Activated CD8-positive, alpha-beta T cell treated with anti-CD3 and anti-CD28 coated beads, Interleukin-2, amount 10 ng/mL, durations not matched to agents 7 days and 5 days (primary cell): ENCODE measurements at places on chromosomes 2 and 18.

- no peak for DNase-seq
- H3K4me3 ChIP-seq: no peak overlapping the region
- H3K36me3 ChIP-seq: no peaks in the 10 kb centered on the region
Observed at GRCh38 chr2:56117764-56118163, 66.0 kb upstream of the CCDC85A start.

DNA sequence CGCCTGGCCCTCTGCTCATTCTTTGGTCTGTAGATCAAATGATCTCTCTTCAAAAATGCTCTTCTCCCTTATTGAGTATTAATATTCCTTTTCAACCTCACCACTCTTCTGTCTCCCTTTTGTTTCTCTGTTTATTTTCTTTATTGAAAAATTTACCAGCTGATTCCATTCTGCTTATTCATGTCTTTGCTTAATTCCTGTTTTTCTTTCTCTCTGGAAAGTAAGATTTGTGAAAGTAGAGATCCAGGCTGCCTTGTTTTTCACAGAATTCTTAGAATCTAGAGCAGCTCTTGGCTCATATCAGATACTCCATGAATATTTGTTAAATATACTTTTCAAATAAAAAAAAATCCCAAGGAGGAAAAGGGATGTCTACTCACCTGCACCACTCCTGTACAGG lies 157.0 kb downstream of the DOCK10 start:
- H3K4me3 ChIP-seq: no peak overlapping the region
- no peaks in the 10 kb centered on the region for H3K27me3 ChIP-seq
- peak overlapping the region; percentile 39 for H3K27ac ChIP-seq
- H3K36me3 ChIP-seq: peaks cover 88% of the 10 kb centered on the region
- no peak for DNase-seq

DNA sequence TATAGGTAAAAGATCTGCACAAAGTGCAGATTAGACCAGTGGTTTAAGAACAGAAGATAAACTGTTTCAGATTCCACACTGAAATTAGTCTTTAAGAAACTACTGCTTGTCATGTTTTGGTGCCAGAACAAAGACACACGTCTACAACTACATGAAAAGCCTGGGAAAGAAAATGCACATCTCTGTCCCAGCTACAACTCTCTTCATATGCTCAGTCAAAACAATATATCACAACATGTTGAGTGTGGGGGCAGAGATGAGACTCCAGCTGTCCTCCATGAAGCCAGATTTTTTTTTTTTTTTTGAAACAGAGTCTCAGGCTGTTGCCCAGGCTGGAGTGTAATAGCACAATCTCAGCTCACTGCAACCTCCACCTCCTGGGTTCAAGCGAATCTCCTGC lies 52.6 kb upstream of the BIN1 start:
- H3K27me3 ChIP-seq: peaks cover 2% of the 10 kb centered on the region
- H3K36me3 ChIP-seq: no peaks in the 10 kb centered on the region
- no peak for DNase-seq
- no peak overlapping the region for H3K27ac ChIP-seq
- H3K4me3 ChIP-seq: no peak overlapping the region
- no peaks in the 10 kb centered on the region for H3K4me1 ChIP-seq

GRCh38 chr2:232292395-232293154 lies 86.0 kb upstream of the ALPP start:
- H3K27ac ChIP-seq: peak overlapping the region; percentile 69
- DNase-seq: peak; percentile 77
- H3K4me3 ChIP-seq: no peak overlapping the region
- H3K27me3 ChIP-seq: no peaks in the 10 kb centered on the region
- no peaks in the 10 kb centered on the region for H3K36me3 ChIP-seq

- H3K4me3 ChIP-seq: no peak overlapping the region
- H3K36me3 ChIP-seq: peaks cover 13% of the 10 kb centered on the region
- peaks cover 33% of the 10 kb centered on the region for H3K4me1 ChIP-seq
- H3K27ac ChIP-seq: no peak overlapping the region
- no peak for DNase-seq
Observed at GRCh38 chr2:239341146-239341732, 59.6 kb downstream of the HDAC4 start.

GRCh38 chr18:45169610-45170009 lies 445.7 kb upstream of the SLC14A2 start:
- H3K27me3 ChIP-seq: peaks cover 7% of the 10 kb centered on the region
- H3K4me1 ChIP-seq: peaks cover 6% of the 10 kb centered on the region
- no peaks in the 10 kb centered on the region for H3K36me3 ChIP-seq
- H3K4me3 ChIP-seq: no peak overlapping the region
- DNase-seq: no peak

DNA sequence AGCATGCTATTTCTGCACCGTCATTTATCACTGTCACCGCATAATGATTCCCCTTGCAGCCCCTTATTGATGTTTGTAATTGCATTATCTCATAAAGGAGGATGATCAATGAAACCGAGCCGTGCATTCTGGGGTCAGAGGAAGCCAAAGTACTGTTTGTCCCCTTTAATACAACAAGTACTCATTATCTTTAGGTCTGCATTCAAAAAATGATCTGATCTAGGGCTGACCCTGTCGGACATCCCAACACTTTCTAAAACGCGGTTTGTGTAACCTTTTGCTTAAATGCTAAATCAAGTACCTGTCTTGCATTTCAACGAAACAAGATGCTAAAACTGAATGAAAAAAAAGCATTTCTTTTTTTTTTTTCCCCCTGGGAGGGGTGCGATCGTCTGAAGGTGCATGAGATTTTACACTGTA lies 143.8 kb downstream of the MEIS1 start:
- peaks cover 48% of the 10 kb centered on the region for H3K27me3 ChIP-seq
- H3K4me3 ChIP-seq: no peak overlapping the region
- H3K4me1 ChIP-seq: peaks cover 4% of the 10 kb centered on the region
- no peak overlapping the region for H3K27ac ChIP-seq

GRCh38 chr2:129464036-129464435 lies 515.4 kb upstream of the RAB6C start:
- H3K4me1 ChIP-seq: no peaks in the 10 kb centered on the region
- H3K27me3 ChIP-seq: no peaks in the 10 kb centered on the region
- no peak overlapping the region for H3K4me3 ChIP-seq
- no peak for DNase-seq
- H3K27ac ChIP-seq: no peak overlapping the region
- no peaks in the 10 kb centered on the region for H3K36me3 ChIP-seq

- peak overlapping the region; percentile 73 for H3K4me3 ChIP-seq
- H3K27ac ChIP-seq: peak overlapping the region; percentile 94
- H3K27me3 ChIP-seq: no peaks in the 10 kb centered on the region
- peaks cover 62% of the 10 kb centered on the region for H3K36me3 ChIP-seq
- H3K4me1 ChIP-seq: peaks cover 93% of the 10 kb centered on the region
Observed at GRCh38 chr2:98463551-98463971, 18.9 kb downstream of the INPP4A start.

DNA sequence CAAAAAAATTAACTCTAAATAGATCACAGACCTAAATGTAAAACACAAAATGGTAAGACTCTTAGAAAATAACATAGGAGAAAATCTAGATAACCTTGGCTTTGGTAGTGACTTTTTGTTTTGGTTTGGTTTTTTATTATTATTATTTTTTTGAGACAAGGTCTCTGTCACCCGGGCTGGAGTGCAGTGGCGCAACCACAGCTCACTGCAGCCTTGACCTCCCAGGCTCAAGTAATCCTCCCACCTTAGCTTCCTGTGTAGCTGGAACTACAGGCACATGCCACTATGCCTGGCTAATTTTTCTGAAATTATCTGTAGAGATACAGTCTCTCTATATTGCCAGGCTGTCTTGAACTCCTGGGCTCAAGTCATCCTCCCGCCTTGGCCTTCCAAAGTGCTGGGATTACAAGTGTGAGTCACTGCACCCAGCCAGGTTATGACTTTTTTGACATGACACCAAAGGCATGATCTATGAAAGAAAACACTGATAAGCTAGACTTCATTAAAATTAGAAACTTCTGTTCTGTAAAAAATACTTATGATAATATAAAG lies 88.0 kb downstream of the HNRNPLL start:
- no peak overlapping the region for H3K4me3 ChIP-seq
- H3K27ac ChIP-seq: no peak overlapping the region
- no peaks in the 10 kb centered on the region for H3K4me1 ChIP-seq
- peaks cover 6% of the 10 kb centered on the region for H3K27me3 ChIP-seq
- H3K36me3 ChIP-seq: no peaks in the 10 kb centered on the region

- no peaks in the 10 kb centered on the region for H3K36me3 ChIP-seq
- H3K27me3 ChIP-seq: no peaks in the 10 kb centered on the region
- H3K4me3 ChIP-seq: no peak overlapping the region
Observed at GRCh38 chr2:33373986-33374385, 102.5 kb upstream of the RASGRP3 start.

GRCh38 chr2:64551851-64552250 lies 27.7 kb downstream of the AFTPH start:
- no peak overlapping the region for H3K27ac ChIP-seq
- DNase-seq: no peak
- no peak overlapping the region for H3K4me3 ChIP-seq
- peaks cover 11% of the 10 kb centered on the region for H3K4me1 ChIP-seq
- H3K27me3 ChIP-seq: no peaks in the 10 kb centered on the region
- peaks cover 34% of the 10 kb centered on the region for H3K36me3 ChIP-seq

- H3K36me3 ChIP-seq: no peaks in the 10 kb centered on the region
- no peak for DNase-seq
- no peak overlapping the region for H3K27ac ChIP-seq
Observed at GRCh38 chr2:136393514-136393913, 275.6 kb upstream of the CXCR4 start.

- no peaks in the 10 kb centered on the region for H3K27me3 ChIP-seq
- H3K4me3 ChIP-seq: no peak overlapping the region
- H3K27ac ChIP-seq: no peak overlapping the region
- no peaks in the 10 kb centered on the region for H3K4me1 ChIP-seq
- no peaks in the 10 kb centered on the region for H3K36me3 ChIP-seq
- no peak for DNase-seq
Observed at GRCh38 chr18:6649421-6650126, 79.9 kb upstream of the ARHGAP28 start.

DNA sequence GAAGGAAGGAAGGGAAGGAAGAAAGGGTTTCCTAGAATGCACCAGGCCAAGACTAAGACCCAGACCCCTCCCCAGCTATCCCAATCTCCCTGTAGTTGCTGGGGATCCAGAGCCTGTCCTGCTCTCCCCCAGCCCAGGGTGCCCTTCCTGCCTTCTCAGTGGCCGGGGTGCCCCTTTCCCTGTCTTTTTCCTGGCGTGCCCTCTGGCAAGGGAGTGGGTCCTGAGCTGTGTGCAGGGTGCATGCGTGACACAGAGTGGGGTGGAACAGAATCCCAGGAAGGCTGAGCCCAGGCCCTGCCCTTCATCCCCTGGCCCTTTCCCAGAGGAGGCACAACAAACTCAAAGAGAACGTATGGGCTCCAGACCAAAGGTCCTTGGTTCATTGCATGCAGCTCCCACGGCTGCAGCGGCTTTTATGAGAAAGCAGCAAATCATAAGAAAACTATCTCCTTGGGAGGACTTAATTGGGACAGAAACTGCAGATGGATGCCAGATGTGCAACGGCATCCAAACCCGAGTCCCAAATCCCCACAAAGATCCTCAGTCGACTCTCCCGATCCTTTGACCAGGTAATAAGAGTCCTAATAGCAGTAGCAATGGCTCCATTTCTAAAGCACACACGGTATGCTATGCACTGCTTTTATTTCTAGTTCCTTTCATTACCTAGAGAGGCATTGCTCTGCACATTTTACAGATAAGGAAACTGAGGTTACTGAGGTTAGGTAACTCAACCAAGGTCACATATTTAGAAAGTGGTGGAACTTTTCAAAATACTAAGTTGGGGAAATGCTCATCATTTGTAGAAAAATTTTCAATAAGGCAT lies 12.7 kb upstream of the ARID5A start:
- H3K36me3 ChIP-seq: no peaks in the 10 kb centered on the region
- H3K4me3 ChIP-seq: peak overlapping the region; percentile 36
- peak overlapping the region; percentile 27 for H3K27ac ChIP-seq
- no peak for DNase-seq

GRCh38 chr18:76451396-76452331 lies 43.4 kb downstream of the ZNF516 start:
- DNase-seq: no peak
- H3K4me3 ChIP-seq: peak overlapping the region; percentile 79
- no peaks in the 10 kb centered on the region for H3K36me3 ChIP-seq
- H3K4me1 ChIP-seq: peaks cover 15% of the 10 kb centered on the region
